ENCODE measurements at places on chromosomes 16 and 17. TPM values are rescaled to one million over a fixed set of nuclear protein-coding genes. Genes with fewer than 3 reads are reported as not detected.

- no peak for DNase-seq
Observed at GRCh38 chr16:73166441-73166851, 118.5 kb upstream of the ZFHX3 start.

DNA sequence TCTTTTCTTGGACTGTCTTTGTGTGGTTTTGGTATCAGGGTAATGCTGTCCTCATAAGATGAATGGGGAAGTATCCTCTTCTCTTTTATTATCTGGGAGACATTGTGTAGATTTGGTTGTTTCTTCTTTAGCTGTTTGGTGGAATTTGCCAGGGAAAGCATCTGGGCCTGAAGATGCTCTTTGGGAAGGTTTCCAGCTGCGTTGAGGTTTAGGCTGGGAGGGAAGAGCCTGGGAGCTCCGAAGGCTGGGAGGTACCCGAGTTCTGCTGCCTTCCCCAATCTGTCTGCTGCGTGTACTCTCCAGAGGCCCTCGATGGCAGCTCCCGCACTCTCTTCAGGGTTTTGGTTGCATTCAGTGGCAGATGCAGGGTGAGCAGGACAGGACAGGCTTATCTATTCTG lies 25.6 kb upstream of the CRISPLD2 start:
- DNase-seq = no peak

DNA sequence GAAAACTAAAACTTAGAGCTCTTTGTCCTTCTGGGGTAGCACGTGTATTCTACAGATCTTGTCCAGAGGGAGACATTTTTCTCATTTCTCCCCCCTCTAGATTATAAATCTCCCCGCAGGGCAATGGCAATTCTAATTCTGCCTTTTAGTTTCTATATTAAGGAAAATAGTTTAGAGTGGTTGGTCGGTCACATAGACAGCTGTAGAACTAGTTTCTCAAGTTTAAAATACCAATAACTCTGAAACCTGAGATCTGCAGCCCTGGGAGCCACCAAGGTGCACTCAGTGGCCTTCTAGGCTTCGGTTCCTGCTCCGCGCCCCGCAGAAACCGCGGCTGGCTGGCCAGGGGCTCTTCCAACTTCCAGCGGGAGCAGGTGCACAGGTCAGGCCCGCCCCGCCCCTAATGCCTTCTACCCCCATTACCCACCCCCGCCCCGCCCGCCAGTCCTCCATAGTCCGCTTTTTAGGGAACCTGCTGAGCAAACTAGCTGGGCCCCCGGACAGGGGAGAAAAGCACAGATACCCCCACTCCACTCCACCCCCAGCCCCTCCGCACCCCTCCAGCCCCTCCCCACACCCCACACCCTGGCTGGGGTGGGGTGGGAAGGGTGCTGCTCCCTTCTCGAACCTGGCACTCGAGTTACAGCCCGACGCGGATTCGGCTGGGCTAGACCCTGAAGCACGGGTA lies 431 bp downstream of the SLFN11 start:
- DNase-seq = no peak

DNA sequence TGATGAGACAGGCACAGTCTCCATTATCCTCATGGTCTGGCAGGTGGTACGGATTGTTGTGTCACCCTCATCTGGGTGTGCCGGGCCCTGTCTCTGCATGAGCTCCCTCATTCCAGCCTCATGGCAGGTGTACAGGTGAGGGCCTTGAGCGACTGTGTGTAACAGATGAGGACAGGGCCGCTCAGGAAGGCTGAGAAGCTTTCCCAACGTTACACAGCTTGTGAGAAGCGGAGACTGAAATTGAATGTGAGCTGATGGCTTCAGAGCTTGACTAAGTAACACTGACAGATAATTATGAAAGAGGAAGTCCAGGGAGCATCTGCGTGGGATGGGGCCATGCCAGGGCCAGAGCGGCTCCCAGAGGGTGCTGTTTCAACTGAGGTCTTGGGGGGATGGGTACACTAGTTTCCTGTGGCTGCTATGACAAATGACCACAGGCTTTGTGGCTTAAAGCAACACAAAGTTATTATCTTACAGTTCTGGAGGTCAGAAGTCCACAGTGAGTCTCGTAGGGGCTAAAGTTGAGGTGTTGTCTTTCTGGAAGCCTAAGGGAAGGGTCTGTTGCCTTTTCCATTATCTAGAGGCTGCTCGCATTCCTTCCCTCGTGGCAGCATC lies 36.7 kb downstream of the CMIP start:
- DNase-seq = no peak

- DNase-seq = no peak
Observed at GRCh38 chr16:56989988-56990387, 631 bp downstream of the NLRC5 start.

DNA sequence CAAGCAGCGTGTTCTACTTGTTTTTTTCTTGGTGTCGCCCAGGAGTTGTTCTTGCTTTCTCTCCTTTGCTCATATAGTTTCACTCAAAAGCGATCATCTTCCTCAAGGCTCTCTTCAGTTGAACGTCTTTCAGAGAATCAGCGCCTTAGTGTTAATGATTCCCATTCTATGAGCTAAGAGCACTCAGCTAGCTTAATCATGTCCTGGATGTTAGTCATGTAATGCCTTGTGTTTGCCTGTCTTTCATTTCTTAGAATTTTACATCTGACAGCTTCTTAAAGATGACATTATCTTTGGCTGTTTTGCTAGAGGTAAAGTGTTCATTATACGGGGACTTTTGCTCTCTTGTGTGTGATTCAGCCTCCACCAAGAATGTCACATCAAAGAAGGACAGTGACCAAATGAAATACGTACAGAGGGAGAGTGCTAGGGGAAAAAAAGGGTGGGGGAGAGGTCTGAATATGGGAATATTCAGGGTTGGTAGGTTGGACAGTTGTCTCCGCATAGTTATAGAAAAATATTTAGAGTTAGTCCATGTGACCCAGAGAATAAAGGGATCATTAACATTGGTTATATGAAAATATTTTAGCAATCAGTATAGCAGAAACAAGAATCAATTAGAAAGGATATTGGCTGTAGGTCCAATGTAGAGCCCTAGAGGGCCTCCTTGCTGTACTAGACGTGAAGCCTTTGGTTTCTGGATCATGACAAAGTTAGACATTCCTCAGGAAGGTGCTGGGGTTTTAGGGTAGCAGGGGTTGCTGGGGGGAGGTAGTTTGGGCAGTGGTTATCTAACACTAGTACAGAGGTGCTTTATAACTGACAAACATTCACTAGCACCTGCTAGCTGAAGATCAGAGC lies 31.9 kb upstream of the ANKFN1 start:
- no peak for DNase-seq

- no peak for DNase-seq
Observed at GRCh38 chr17:31488264-31488981, 96.9 kb downstream of the RAB11FIP4 start.

KCNJ12 gene
- polyA plus RNA-seq = 6.4 TPM

PRSS27 gene
- polyA plus RNA-seq = 1.8 TPM

C16orf96 gene
- polyA plus RNA-seq = 0.32 TPM
